Foreskin melanocyte (primary cell): ENCODE measurements at places on chromosomes 7 and 10.
A peak's percentile ranks its signal among the peaks of the same experiment; 100 is the strongest.

DNA sequence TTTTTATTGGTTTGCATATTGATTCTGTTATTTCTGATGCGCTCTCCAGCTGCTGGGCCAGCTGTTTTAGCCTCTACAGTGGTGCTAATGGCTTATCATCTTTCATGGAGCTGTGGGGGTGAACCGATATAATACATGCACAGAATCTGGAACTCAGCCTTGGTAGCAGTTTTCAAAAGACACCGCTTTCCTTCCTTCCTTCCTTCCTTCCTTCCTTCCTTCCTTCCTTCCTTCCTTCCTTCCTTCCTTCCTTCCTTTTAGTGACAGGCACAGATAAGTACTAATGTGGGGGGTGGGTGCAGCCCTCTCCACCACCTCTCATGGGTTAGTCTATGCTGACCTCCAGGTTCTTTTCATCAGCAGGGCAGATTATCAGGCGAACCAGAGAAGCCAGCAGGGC lies 31.9 kb upstream of the C10orf53 start:
- no peak for DNase-seq

DNA sequence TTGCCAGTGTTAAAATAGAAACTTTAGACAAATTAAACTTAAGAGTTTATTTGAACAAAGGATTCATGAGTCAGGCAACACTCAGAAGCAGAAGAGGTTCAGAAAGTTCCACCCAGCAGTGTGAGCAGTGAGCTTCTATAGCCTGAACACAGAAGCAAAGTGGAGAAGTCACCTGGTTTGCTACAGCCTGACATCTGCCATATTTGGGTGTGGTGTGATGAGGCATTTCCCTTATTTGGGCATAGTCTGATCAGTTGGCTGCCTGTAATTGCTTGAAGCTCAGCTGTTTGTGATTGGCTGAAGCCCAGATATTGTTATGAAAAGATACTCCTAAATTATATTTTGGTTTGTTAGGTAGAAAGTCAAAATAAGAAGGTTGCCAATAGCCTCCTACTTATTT lies 39.1 kb downstream of the VWC2 start:
- no peak for DNase-seq

- DNase-seq: no peak
These were observed 175.4 kb downstream of the POU6F2 start for GRCh38 chr7:39153113-39153512.

DNA sequence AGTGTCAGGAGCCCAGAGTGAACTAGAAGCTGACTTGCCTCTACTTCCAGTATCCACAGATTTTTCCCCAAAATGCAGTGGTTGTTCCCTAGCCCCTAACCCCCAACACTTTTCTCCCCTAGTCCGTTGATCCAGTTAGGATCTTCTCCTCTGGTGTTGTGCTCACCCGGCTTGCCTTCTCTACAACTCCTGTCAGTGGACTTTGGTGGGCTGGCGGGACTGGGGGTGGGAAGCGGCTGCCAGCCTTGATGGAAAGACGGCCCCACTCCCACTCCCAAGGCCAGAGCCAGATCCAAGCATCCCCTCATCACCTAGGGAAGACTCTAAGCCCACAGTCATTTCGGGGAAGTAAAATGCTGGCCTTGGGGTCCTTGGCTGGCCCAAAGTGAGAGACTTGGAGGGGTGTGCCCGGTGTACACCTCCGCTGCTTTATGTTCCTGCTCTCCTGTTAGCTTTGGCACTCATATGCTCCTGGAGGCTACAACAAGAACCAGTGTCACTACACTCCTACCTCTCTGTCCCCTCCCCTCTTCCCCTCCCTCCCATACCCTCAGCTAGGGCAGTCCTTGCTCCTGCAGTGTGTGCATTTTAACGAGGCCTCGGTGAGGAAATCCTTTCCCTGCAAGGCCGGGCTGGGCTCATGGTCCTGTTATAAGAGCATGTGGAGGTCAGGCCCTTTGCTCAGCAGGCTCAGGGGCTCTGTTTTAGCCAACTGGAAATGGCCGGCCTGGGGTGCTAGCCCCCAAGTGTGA lies 930 bp upstream of the HOXA10 start:
- DNase-seq: no peak

DNA sequence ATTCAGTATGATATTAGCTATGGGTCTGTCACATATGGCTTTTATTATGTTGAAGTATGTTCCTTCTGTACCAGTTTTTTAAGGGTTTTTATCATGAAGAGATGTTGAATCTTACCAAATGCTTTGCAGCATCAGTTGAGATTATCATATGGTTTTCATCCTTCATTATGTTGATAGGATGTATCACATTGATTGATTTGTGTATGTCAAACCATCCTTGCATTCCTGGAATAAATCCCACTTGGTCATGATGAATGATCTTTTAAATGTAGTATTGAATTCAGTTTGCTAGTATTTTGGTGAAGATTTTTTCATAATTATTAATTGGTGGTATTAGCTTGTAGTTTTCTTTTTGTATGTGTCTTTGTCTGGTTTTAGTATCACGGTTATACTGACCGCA lies 185.9 kb downstream of the MBL2 start:
- DNase-seq: no peak

- DNase-seq: no peak
These were observed 54.6 kb downstream of the CPVL start for GRCh38 chr7:29091715-29092114.

DNA sequence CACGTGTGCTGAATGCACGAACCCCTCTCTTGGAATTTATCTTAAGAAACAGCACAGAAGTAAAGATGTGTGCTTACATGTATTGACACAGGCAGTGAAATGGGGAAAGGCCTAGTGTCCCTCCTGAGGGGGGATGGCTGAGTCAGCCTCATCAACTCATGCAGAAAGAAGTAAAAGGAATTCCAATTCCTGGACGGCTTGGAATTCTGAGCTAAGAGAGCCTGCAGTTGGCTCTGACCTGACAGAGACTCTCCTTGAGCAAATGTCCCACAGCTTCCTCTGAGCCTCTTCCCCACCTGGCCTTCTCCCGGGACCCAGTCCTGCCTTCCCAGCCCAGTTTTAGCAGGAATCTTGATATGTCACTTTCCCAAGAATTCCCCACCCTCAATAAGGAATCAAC lies 542.4 kb upstream of the ADARB2 start:
- DNase-seq: no peak

DNA sequence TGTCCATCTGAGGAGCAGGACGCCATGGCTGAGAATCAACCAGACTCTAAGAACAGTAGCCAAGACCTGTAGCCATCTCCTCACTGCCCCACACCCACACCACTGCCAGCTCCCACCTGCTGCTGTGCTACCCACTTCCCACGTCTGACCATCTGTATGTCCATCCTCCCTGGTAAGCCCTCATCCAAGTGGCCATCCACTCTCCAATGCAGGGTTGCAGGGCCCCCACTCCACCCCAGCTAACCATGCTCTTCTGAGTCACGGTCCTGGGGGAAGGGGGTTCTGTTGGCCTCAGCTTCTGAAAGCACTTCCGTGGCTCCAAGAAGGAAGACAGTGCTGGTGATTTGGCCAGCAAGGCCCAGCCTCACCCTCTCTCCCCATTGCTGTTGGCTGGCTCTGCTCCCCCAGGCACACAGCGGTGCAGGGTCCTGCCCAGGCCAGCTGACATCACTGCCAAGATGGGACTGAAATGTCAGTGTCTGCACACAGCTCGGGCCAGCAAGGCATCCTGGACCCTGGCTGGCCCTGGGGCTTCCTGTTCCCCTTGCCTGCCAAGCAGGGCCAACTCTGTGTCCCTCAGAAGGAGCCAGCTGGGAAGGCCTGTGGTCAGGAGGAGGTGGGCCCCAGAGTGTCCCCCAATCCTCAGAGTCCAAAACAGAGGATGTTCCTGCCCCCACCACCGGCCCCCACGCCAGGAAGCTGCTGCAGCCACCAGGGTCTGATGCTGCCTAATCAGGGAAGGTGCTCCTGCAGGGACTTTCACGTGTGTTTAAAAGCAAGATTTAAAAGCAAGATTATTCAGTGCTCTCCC lies 17.5 kb downstream of the RASGEF1A start:
- DNase-seq: no peak

DNA sequence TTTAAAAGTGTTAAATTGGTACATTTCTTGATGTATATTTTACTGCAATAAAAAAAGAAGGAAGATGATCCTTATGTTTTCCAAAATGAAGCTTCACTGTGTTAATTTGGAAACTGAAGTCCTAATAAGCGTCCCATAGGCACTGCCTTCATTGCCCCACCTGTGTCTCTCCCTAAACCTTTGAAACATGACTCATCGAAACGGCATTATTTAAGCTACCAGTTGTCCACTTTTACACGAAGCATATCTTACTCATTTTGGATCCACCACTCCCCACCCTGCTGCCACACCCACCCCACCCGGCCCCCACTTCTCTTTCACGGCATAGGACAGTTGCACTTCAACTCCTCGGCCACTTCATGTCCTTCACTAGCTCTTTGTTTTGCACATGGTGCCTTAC lies 85.5 kb downstream of the KIAA1549 start:
- no peak for DNase-seq

DNA sequence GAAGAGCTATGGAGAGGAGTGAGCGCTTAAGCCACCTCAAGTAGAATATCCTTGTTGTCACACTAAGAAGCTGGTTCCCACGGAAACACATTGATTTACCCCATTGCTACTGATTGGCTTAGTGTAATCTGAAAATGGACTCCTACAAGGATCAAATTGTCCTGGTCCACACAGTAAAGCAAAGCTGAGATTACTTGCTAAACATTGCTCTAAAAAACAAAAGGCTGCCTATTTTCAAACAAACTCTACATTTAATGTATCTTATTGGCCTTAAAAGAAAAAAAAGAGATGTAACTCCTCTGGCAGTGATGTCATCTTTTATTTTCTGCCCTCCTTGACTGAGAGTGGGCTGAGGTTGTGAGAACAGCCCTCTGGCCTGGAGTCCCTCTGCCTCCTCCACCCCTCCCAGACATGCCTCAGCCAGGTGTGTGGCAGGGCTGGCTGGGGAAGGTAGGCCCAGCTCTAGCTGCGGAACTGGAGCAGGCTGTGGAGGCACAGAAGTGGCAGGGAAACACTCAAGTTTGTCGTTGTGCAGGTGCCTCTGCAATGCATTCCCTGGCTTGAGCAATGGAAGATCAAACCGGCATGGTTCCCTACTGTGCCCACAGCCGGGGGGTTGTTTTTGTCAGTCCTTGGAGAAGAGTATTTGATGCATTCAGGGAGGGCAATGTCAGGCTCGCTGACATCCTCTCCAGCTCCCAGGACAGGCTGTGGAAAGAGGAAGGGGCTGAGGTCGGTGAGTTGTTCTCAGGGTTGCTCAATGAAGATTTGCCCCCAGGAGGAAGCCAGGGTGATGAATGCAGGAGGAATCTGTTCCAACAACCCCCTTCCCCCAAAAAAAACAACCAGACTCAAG lies 9.1 kb downstream of the KLF6 start:
- DNase-seq: peak; percentile 72

DNA sequence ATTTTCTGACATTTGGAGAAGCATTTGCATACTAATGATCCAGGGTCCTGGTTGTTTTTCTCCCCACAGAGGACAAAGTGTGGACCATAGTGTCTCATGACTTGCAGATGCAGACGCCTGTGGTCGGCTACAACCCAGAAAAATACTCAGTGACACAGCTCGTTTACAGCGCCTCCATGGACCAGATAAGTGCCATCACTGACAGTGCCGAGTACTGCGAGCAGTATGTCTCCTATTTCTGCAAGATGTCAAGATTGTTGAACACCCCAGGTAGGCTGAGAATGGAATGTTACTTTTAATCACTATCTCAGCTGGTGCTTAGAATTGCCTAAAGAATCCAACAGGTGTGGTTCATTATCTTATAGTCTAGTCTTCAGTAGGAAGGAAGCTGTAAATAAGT lies 951.5 kb upstream of the C7orf33 start:
- DNase-seq: no peak
